SK-N-MC (cell line): ENCODE measurements at places on chromosomes 6 and 20.

- peak; percentile 80 for DNase-seq
Observed at GRCh38 chr6:134714679-134715078, 235.2 kb downstream of the ALDH8A1 start.

DNA sequence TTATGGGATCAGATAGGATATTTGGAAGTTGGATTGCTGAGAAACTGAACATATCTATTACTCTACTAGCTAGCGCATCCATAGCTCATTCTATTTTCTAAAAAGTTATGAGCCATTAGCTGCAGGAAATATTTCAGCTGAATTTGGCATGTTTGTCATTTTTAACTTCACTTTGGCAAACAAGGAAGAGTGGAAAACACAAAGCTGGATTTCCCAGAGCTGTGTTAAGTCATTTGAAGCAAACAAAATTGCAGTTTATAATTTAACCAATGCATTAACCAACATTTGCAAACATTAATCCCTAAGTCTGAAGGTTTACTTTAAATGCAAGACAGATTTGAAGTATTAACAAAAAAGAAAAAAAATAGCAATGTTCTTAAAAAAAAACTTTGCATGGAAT, 1.2 kb downstream of the ALDH8A1 start:
- no peak for DNase-seq

- no peak for DNase-seq
Observed at GRCh38 chr20:57387945-57388371, 3.2 kb upstream of the RBM38 start.

DNA sequence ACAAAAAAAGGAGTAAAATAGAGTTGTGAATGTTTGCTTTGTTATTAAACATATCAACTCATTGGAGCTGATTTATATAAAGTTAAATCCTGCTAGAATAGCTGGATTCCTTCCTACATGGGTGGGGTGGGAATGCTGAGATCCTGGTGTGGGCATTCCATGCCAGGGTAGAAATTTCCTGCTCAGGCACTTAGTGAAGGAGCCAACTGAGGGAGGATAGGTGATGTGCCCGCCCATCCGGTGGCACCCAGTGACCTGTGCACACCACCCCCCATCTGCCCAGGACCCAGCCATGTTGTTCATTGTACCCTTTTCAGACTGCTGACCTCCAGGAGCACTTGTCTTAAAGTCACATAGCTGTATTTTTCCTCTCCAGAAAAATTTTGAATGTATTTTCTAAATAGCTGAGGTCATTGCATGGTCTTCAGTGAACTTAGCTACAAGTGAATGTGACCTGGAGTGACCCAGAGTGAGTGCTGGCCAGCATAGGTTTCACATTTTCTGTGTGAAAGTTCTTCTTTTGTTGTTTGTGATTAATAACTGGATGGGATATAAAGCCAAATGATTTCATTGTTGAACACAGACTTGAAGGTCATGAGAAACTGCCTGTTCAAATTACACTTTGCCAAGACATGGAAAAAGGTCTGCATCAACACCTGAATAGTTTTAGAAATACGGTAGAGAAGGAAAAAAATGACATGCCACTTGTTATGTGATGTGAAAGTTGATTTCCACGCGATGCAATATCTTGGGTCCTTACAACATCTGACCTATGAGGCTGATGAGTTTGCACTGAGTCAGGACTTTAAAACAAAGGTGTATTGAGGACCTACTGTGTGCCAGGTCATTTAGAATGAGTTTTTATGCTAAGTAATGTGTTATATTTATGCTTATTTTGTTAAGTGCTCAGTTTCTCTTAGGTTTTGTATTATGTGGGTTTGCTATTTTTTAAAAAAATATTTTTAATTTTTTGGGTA, 77.2 kb downstream of the UTRN start:
- DNase-seq, result no peak

DNA sequence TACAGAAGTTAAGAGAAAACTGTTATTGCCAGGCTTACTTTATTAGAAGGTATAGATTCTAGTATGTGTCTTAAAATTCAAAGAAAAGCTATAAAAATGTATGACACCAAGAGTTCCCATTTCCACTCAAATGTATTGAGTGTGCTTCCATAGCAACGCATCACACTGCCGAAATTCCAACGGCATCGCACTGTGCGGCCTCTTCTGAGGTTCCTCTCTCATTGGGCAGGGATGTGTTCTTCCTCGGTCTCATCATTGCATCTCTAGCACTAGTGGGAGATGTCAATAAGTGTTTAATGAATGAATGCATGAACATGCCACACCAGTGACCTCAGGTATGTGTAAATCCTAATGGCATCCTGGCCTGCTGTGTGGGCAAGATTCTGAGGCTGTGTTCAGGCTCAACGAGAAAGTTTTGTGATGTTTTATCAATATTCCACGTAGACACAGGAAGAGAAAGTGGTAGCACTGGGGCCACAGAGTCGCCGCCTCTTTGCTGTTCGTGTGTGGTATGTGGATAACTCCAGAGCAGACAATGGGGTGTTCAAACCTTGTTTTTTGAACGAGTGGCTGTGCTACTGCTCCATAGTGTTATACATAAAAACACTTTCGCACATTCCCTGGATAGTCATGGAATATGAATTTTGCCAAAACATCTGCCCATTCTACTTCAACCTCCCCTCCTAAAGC, 171.6 kb downstream of the ADGB start:
- no peak for DNase-seq

DNA sequence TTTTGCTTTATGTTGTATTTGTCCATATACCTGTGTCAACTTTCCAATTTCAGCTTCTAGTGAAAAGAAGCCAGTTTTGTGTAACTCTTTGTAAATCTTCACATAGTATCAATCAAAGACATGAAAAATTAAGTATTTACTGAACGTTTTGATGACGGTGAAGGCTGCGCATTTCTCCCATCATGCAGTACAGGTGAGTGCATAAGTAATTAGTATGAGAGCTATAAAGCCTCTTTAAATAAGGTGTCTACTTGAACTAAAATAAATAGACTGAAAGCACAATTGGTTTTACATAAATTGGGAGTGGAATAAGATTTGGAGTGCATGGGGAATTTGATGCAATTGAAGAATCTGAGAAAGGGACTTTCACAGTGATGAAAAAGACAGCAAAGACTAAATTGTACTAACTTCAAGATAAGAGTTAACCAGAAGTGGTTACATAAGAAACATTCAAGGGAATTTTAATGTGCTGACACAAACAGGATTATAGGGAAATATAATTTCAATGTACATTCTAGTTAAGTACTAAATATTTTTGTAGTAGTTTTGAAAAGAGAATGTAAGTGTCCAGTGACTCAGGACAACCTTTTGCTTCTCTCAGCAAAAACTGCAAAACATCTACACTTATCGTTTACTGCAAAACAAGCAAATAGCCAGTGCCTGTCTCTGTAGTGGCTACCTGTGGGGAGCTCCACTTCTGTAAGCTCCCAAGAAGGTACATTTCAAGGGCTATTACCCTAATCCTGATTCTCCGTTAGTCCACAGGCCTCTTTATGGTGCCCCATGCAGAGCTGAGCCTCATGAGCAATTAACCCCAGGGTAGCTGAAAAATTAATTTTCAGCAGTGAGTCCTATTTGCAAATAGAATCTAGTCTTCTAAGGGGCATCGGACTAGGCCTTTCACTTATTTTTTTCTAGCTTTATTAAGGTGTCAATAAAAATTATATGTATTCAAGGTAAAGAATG, 13.0 kb downstream of the TENT5A start:
- no peak for DNase-seq

DNA sequence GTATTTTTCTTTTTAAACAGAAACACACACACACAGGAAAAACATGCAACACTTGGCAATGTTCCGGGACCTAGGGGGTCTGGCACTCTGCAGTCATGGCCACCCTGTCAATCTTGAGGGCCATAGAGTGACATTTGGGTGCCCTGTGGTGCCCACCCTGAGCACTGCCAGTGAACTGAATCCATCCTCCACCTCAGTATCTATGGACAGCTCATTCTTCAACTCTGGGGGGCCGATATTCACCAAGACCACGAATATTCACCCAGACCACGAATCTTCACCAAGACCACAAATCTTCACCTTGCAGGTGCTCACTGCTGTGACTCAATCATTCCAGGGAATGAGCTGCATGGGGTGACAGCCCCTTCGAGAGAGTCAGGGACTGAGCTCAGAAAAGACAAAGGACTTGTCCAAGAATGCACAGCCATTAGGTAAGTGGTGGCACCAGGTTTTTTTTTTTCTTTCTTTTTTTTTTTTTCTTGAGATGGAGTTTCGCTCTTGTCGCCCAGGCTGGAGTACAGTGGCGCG, 19.1 kb downstream of the SNAI1 start:
- DNase-seq, result no peak

- DNase-seq, result no peak
Observed at GRCh38 chr20:4046311-4046924, 31.1 kb upstream of the RNF24 start.

GRCh38 chr20:47770935-47771334, 14.3 kb downstream of the SULF2 start:
- no peak for DNase-seq

GRCh38 chr6:95209074-95209473, 368.3 kb upstream of the MANEA start:
- DNase-seq, result no peak

DNA sequence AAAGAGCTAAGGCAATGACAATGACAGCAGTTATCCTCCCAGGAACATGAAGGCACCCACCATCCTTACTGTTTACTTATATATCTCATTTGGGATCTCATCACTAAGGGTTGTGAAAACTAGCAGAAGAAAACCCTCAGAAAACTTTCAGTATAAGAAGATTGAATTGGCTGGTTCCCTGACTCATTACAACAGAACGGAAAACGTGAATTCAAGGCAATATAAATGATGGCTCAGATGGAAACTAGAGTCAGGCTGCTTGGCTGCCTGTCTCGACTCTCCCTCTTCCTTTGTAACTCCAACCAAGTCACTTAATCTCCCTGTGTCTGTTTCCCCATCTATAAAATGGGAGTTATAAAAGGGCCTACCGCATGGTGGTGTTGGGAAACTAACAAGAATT, 387.1 kb upstream of the JARID2 start:
- no peak for DNase-seq

DNA sequence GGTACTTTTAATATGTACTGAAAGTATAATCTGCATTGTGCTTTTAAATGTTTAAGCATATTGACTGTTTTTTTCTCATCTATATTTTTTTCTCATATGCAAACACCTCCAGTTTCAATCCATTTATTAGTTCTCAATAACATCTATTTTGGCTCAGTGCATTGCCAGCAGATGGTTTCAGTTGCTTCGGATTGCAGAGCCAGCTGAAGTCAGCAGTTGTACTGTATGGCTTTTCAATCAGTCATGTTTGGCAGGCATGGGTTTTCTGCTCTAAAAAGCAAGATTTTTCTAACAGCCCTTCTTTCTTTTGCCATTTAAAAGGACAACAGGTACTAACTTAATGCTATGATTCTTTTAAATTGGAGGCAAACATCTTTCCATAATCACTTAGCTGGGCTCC, 121.2 kb downstream of the CD109 start:
- DNase-seq, result no peak

DNA sequence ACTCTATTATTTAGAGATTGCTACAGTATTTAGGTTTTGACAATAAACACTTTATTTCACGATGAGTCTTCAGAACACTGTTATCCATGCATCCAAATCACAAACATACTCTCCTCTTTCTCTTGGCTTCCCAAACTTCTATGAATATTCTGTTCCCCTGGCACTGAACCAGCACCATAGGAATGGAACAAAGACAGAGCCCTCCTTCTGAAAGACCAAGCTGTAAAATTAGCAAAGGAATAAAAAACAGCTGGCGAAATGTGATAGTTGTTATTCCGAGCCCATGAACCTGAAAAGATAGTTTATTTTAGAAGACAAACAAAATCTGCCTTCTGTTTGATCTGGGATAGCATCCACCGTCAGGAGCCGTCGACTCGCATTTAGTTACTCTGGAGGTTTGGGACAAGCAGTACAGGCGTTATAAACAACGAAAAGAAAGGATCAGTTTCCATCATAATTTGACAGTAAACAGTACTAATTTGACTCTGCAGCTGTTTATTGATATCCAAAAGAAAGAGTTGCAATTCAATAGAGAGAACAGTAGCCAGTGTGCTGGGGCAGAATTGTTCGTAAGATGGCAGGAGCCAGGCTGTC, 161.4 kb downstream of the CLIC5 start:
- no peak for DNase-seq

DNA sequence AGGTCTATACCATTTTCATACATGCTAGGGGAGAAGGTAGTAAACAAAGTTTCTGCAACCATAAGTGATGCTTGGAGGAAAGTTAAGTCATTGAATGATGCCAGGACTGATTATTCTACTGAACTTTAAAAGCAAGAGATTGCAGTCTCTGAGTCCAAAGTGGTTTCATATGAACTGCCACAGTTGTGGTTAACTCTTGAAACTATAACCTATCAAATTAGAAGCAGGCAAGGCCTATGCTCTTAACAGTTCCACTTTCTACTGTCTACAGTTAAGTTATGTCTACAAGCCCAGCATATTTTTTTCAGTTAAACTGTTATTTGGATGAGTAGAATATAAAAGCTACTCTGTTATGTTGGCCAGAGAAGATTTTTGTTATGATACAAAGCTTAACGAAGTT, 326.5 kb upstream of the RUNX2 start:
- DNase-seq, result no peak

DNA sequence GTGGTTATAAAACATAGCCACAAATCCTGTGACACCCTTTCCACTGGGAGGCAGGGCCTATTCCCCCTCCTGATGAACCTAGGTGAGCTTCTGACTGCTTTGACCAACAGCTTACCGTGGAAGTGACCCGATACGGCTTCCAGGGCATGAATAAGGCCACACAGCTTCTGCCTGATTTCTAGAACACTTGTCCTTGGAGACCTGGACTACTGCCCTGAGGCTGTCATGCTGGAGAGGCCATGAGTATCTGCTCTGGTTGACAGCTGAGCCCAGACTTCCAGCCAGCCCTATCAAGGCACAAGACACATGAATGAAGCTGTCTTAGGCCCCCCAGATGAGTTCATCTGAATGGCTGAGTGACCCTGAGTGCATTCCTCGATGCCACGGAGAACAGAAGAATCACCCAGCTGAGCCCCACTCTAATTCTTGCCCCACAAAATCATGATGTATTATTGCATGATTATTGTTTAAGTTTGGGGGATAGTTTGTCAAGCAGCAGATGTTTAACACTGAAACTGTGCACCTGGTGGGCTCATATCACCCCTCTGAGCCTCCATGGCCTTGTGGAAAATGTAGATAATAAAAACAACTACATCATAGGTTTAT, 16.6 kb downstream of the TP53RK start:
- no peak for DNase-seq

DNA sequence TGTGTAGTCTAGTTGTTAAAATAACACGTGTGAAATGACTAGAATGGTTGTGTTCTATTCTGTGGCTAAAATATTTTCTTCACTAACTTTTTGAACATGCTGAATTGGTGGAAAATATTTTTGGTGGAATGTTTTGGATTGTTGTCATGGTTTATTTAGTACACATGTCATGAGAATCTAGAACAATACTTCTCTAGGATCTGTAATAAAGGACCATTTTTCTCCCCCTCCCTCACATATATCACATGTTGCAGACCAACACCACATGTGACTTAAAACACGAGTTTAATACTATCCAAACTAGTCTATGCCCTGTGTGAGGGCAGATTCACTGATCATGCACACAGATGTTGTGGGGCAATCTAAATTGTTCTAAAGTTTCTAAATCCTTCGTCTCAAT, 29.2 kb downstream of the FIG4 start:
- DNase-seq, result no peak
